ENCODE measurements at places on chromosomes 6 and 20.

DNA sequence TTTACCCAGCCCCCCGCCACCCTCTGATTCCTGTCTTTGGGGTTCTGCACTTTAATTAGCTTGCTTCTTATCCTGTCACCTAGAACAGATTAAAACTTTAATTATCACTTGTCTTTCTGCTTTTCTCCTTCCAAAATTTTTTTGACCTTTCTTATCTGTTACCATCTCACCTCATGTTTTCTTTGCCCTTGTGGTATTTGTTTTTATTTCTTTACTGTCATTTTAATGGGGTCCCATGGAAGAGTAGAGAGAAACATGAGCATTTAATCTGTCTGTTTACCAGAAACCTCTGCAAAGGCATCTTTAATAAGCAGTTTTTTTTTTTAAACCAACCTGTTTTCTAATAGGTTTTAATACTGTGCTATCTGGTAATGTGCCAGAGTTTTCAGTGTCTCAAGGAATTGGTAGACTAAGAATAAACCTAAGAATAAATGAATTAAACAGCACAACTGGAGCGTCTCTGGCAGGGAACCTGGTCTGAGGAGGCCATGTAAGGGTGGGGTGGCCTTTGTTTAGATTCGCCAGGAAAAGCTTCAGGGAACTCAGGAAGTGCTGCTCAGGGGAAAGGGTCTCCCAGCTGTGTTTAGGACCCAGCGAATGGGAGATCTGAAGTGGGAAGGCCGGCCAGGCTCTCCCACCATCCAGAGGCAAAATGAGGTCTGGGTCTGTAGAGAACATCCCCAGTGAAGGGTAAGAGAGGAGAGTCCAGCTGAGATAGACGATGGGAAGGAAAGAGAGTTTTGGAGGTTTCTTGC is 69.8 kb downstream of the ARID1B start:
- DNase-seq, result no peak

GRCh38 chr6:169722362-169723199 is 1.7 kb downstream of the PHF10 start:
- DNase-seq, result peak; percentile 44

- DNase-seq, result no peak
Observed at GRCh38 chr20:61280217-61280980, 28.3 kb downstream of the CDH4 start.

GRCh38 chr6:155325700-155326516 is 11.6 kb upstream of the TFB1M start:
- DNase-seq, result no peak

DNA sequence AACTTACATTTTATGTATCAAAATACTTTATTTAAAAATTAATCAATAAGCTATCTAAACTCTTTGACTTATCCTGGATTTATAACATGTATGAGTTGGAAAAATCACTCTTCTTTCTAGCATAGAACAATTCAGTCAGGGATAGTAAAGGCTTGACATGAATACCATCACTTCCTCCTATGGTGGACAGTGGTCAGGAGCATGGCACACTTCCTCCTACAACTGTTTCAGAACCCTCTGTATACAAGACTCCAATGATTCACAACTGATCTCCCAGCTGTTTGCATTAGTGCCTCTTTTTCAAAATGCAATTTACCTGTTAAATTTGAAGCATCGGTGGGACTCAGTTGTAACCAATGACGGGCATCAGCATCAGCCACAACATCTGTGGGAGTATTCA is 129.7 kb downstream of the RALGAPA2 start:
- DNase-seq, result no peak

DNA sequence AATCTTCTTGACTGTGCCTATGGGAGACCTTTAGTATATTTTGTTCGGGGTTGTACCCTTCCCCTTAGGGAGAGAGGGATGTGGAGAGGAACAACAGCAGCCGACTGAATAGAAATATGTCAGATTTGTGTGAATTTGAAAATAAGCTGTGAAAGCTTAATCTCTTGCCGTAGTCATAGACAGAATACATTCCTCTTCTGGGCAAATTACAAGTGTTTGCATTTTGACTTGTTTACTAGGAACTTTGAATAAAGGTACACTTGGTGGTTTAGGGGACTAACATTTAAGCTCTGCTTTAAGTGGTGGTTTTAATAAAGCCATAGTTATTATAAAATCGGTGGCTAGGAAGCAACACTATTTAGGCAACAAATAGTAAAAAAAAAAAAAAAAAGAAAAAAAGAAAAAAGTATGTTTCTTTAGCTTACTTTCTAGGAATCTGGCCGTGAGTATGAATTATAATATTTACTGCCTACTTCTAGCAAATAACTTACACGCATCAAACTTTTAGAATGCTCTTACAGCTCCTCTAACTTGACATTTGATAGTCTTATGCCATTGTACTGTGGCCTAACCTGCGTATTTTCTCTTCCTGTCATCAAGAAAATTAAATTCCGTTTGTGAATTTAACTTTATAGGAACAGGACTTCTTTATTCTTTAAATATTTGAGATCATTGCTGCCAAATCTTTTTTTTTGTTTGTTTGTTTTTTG is 65.1 kb downstream of the ZBTB2 start:
- DNase-seq, result no peak

GRCh38 chr20:40502576-40502975 is 186.5 kb downstream of the MAFB start:
- no peak for DNase-seq

- no peak for DNase-seq
Observed at GRCh38 chr20:60326821-60327220, 368.6 kb downstream of the CDH26 start.

GRCh38 chr6:16257999-16258708 is 19.8 kb downstream of the GMPR start:
- no peak for DNase-seq

- DNase-seq, result no peak
Observed at GRCh38 chr20:54180931-54181330, 7.1 kb upstream of the CYP24A1 start.

DNA sequence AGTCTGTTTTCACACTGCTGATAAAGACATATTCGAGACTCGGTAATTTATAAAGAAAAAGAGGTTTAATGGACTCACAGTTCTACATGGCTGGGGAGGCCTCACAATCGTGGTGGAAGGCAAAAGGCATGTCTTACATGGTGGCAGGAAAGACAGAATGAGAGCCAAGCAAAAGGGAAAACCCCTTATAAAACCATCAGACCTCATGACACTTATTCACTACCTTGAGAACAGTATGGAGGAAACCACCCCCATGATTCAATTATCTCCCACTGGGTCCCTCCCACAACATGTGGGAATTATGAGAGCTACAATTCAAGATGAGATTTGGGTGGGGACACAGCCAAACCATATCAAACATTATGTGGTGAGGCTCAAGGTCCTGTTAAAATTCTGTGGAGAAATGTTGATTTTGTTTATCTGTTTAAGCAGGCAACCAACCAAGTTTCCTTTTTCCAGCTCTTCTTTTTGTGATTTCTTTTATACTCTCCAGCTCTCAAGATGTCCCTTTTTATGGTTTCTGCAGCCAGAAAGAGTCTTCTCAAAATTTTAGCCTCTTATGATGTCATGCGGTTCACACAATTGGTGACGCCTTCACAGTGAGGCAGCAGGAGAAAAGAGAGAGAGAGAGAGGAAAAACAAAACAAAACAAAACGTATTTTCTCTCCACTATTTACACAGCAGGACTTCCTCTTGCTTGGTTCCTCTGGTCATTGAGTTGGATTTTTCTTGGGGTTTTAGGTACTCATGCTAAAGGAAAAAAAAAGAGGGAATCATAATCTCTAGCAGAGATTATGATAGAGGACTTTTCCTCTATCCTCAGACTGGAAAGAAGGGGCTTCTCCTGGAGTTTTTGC is 18.0 kb downstream of the AIG1 start:
- no peak for DNase-seq

- peak; percentile 29 for DNase-seq
Observed at GRCh38 chr20:13430346-13431002, 208.3 kb downstream of the TASP1 start.

GRCh38 chr6:49556429-49556837 is 6.0 kb downstream of the C6orf141 start:
- no peak for DNase-seq

- DNase-seq, result no peak
Observed at GRCh38 chr6:164377348-164377918, 932.0 kb downstream of the C6orf118 start.

- DNase-seq, result no peak
Observed at GRCh38 chr6:106156863-106157262, 70.7 kb downstream of the PRDM1 start.

- DNase-seq, result no peak
Observed at GRCh38 chr6:621931-622330, 35.0 kb downstream of the HUS1B start.

DNA sequence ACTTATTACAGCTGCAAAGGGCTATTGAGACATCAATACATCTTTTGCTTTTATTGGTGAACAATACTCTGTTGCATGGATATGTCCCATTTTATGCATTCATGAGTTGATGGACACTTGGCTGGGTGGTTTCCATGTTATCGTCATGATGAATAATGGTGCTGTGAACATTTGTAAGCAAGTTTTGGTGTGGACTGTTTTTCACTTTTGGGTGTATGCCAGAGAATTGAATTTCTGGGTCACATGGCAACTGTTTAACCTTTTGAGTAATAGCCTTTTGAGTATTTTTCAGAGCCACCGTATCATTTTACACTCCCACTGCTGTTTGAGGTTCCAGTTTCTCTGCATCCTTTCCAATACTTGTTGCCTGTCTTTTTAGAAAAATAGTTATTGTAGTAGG is 107.0 kb downstream of the JARID2 start:
- no peak for DNase-seq

DNA sequence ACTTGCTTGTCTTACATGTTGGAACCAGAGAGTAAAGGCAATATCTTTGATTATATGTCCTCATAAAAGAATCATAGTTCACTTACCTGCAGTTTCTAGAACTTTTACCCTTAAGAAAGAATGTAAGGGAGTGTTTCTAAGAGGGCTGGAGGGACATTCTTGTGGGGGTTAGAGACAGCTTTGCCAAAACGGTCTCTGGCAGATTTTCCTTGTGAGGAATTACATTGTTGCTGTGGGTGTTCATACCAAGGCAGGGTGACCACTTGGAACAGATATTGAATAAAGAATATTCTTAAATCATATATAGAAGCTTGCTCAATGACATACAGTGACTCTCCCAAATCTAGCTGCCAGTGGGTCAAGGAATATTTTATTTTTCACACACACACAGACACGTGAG is 517.6 kb upstream of the SOX4 start:
- DNase-seq, result no peak

- DNase-seq, result no peak
Observed at GRCh38 chr6:170046791-170047626, 243.9 kb downstream of the DLL1 start.

- DNase-seq, result no peak
Observed at GRCh38 chr6:38149531-38149930, 330.0 kb downstream of the ZFAND3 start.

- no peak for DNase-seq
Observed at GRCh38 chr20:37259865-37260264, 1.7 kb downstream of the GHRH start.

DNA sequence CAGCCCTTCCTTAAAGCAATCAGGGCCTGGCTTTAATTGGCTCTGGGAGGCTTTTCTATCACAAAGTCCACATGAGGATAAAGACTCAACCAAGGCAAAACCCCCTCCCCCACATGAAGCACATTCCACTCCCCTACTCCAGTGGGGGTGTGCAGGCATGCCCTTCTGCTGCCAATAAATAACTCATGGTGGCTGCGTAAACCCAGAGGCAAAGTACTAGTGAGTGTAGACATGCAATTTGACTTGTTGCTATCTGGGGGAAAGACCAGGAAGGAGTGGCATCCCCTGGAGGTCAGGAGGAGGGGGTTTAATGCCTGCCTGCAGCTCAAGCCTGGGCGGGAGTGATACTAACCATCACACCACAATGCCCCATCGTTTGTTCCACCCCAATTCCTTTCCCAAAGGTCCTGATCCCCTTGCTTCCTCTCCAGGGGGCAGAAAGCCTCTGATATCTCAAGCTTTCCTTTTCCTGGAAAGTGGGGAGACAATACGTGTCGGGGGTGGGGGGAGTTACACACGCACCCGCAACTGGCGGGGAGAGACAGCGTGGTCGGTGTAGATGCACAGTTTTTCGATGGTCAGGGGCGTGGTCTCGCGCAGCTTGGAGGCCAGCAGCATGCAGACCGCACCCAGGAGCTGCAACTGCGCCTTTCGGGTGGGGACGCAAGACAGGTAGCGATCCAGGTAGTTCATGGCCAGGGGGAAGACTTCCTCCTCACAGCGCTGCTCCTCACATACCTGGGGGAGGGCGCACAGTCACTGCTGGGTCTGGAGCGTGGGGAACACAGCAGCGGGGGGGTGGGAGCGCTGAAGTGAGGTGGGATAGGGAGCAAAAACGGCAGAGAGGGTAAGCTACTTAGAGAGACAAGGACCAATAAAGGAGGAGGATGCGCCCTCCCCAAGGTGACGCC is 1.5 kb downstream of the CCND3 start:
- peak; percentile 67 for DNase-seq

GRCh38 chr20:650954-651353 is 2.0 kb downstream of the SRXN1 start:
- DNase-seq, result no peak

GRCh38 chr6:85669735-85670194 is 27.1 kb upstream of the SYNCRIP start:
- peak; percentile 62 for DNase-seq

Data from activated CD4-positive, alpha-beta memory T cell treated with anti-CD3 and anti-CD28 coated beads, Interleukin-2, amount 10 ng/mL, durations not matched to agents 7 days and 5 days (primary cell).